GM23248 (cell line): ENCODE measurements at places on chromosomes 7 and 10. TPM values are rescaled to one million over a fixed set of nuclear protein-coding genes. Genes with fewer than 3 reads are reported as not detected.

Gene LDB3
- under 0.01 and 0.11 TPM in 2 replicates for total RNA-seq

Gene GRID2IP
- total RNA-seq: not detected in 2 replicates

Gene SFXN4
- total RNA-seq: 10.7 and 13.1 TPM in 2 replicates

Gene IGF2BP3
- 13.7 and 18.2 TPM in 2 replicates for total RNA-seq

Gene HYAL4
- not detected in 2 replicates for total RNA-seq

Gene AGMO
- not detected in 2 replicates for total RNA-seq

Gene UCMA
- total RNA-seq: not detected in 2 replicates

Gene TMEM270
- total RNA-seq: not detected in 2 replicates

Gene LDB1
- total RNA-seq: 28.1 and 30.5 TPM in 2 replicates

Gene SLC18A3
- not detected in 2 replicates for total RNA-seq

Gene CRPPA
- 1.8 and 3.8 TPM in 2 replicates for total RNA-seq

- no peak for DNase-seq
Observed at GRCh38 chr7:14389181-14389591, 399.7 kb upstream of the ETV1 start.

DNA sequence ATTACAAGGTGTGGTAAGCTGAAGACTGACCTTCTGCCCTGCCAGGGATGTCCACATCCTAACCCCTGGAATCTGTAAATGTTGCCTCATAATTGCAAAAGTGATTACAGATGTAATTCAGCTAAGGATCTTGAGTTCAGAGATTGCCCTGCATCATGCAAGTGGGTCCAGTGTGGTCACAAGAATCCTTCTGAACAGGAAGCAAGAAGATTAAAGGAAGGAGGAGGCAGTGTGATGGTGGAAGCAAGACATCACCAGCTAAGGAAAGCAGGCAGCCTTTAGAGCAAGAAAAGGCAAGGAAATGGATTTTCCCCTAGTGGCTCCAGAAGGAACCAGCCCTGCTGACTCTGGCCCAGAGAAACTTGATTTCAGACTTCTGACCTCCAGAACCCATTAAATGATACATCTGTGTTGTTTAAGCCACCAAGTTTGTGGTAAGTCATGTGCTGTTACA lies 78.1 kb downstream of the USP6NL start:
- DNase-seq: peak; percentile 38

DNA sequence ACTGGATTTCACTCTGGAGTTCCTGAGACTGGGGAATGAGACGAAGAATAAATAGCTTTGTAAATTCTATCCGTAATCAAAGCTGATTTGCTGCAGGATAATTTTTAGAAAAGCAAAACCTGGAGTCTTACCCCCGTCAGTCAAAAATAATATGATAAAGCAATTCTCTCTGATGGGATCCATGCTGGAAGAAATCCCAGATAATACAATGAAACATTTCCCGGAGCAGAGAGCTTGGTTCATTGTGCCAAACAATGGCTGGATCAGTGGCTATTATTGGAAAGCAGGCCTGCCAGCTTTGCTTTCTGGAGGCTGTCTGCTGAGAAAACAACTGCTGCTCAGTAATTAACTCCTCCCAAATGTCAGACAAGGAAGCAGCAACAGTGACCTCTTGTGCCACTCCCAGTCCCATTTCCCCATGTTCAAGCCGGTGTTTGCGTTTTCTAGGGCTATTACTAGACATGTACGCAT lies 609.4 kb upstream of the PCDH15 start:
- peak; percentile 54 for DNase-seq

- no peak for DNase-seq
Observed at GRCh38 chr7:107838024-107838601, 35.1 kb upstream of the SLC26A3 start.

DNA sequence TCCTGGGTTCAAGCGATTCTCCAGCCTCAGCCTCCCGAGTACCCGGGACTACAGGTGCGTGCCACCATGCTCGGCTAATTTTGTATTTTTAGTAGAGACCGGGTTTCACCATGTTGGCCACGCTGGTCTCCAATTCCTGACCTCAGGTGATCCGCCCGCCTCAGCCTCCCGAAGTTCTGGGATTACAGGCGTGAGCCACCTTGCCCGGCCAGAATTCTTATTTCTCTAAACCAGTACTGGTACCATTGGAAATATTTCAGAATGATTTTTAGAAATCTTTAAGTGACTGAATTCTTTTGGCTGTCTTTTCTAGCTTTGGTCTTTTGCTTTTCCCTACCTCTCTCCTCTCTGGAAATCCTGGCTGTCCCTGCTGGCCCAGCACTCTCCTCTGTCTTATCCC lies 2.8 kb downstream of the GNAI1 start:
- no peak for DNase-seq

- DNase-seq: peak; percentile 97
Observed at GRCh38 chr10:89147256-89147655, 59.9 kb downstream of the CH25H start.

DNA sequence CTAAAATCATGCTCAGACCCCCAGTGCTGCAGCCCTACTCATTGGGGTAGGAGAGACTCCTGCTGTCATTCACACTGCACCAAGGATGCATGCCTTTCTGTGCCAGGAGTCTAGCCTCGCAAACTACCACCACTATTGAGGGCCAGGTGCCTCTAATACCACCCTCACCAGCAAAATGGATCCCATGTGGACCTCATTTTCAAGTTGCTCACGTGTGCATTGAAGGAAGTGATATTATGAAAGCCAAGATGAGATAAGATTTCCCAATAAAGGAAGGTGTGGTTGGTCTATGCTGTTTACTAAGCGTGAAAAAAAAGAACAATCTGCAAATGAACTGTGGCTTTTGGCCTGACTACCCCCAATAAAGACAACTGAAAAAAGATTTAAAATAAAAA lies 7.2 kb upstream of the LAMTOR4 start:
- no peak for DNase-seq

DNA sequence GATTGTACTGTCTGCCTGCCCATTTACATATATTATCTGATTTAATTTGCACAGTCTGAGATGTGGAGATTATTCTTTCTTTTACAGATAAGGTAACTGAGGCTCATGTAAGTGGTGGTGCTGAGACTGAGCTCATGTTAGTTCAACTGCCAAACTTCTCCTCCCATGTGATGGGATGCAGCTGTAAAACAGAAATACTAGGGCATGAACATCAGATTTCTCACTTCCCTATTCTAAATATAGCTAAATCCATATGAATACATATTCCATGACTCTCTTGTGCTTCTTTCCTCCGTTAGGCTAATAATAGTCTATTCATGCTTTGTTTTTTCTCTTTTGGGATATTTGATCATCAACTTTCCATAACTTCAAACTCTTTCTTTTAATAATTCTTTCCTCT lies 84.7 kb downstream of the PTPRZ1 start:
- DNase-seq: peak; percentile 2

DNA sequence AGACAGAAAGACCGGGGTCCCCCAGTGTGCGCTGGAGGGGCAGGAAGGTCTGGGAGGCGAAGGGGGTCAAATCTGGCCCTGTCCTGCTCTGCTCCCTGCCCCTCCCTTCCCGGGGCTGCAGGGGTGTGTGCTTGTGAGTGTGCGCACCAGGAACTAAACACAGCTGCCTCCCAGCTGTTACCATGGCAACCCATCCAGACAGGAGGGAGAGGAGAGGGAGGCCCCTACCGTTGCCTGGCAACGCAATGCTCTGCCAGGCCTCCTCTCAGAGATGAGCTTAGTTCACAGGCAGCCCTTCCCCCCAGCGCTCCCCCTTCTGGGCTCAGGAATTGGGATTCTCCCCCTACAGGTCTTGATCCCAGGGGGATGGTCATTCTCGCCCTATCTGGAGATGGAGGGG lies 6.1 kb downstream of the NYAP1 start:
- DNase-seq: peak; percentile 85

DNA sequence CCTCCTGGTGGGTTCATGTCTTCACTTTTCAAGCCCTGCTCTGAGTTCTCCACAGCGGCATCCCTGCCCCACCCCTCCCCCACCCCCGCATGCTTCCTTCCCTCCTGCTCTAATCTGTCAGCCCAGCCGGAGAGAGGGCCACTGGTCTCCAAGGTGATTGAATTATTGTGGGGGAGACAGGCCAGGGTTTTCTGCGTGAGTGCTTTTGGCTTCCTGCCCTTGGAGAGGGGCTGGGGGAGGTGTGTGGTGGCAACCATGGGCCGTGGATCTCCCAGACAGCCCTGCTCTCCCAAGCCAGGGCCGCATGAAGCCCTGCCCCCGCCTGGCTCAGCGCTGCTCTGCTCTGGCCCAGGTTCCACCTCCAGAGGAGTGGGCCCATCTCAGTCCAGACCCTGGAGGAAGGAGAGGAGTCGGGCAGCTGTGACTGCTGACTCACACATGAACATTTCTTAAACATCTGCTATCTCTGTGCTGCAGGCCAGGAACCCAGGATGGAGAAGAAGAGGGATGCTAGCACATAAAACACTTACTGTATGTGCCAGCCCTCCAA lies 109.9 kb downstream of the ZMIZ1 start:
- peak; percentile 82 for DNase-seq

- DNase-seq: peak; percentile 73
Observed at GRCh38 chr7:23356726-23357125, 57.6 kb downstream of the MALSU1 start.

- peak; percentile 98 for DNase-seq
Observed at GRCh38 chr10:132516771-132517725, 20.5 kb upstream of the INPP5A start.

DNA sequence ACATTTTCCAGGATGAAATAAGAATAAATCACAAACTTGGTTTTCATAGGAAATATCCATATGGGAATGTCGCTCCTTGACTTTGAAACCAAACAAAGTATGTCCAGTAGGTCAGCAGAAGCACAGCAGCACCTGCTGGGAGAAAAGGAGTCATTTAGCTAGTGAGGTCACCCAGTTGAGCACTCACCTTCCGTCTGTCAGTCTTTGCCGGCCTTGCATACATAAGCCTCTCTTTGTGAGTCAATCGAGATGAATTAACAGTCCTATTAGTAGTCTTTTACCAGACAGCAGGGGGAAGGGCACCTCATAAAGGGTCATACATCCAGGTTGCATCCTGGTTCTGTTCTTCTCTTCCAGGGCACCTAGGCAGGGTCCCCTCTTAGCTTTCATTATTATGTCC lies 232.5 kb upstream of the FZD1 start:
- no peak for DNase-seq

- no peak for DNase-seq
Observed at GRCh38 chr10:123571978-123572377, 94.2 kb upstream of the GPR26 start.

GRCh38 chr7:120966961-120967360 lies 16.4 kb downstream of the ING3 start:
- DNase-seq: no peak
